Placental pericyte (primary cell): ENCODE measurements at places on chromosomes 3 and 15. TPM values are rescaled to one million over a fixed set of nuclear protein-coding genes. Genes with fewer than 3 reads are reported as not detected.

RPL22L1 gene
- total RNA-seq = 86.0 and 133 TPM in 2 replicates

WDR93 gene
- total RNA-seq = under 0.01 TPM in 1 of 2 replicates, not detected in the other

ISG20 gene
- total RNA-seq = 2.6 and 5.0 TPM in 2 replicates

VWA5B2 gene
- total RNA-seq = not detected in 2 replicates

UBA7 gene
- total RNA-seq = 27.9 and 44.2 TPM in 2 replicates
